ENCODE measurements at places on chromosomes 16 and 17.

GRCh38 chr16:57333402-57333801 lies 25.2 kb upstream of the CCL22 start:
- no peak for DNase-seq

GRCh38 chr16:72791786-72792185 lies 256.1 kb downstream of the ZFHX3 start:
- no peak for DNase-seq

DNA sequence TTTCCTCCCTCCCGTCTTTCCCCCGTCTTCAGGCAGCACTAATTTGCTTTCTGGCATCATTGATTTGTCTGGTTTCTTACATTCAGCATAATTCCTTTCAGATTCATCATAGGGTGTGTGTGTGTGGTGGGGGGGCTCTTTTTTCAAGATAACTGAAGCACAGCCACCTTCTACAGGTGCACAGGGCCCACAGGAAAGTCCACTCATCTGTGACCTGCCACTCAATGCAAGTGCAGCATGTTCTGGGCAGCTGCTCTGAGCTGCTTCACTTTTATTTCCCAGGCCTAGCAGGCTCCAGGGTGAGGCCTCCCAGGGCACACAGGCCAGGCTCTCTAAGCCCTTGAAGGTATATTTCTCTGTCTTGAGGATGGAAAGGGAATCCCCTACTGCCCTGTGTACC lies 35.2 kb upstream of the MYH10 start:
- no peak for DNase-seq

- no peak for DNase-seq
Observed at GRCh38 chr17:58335779-58336455, 7.3 kb upstream of the TSPOAP1 start.

Data from inflammatory macrophage treated with lipopolysaccharide for 4 hours (primary cell).